ENCODE measurements at places on chromosomes 12 and 14.

GRCh38 chr12:104738331-104738730, 219.8 kb downstream of the SLC41A2 start:
- no peak for DNase-seq

GRCh38 chr12:113769305-113769704, 196.8 kb downstream of the RBM19 start:
- DNase-seq, result no peak

DNA sequence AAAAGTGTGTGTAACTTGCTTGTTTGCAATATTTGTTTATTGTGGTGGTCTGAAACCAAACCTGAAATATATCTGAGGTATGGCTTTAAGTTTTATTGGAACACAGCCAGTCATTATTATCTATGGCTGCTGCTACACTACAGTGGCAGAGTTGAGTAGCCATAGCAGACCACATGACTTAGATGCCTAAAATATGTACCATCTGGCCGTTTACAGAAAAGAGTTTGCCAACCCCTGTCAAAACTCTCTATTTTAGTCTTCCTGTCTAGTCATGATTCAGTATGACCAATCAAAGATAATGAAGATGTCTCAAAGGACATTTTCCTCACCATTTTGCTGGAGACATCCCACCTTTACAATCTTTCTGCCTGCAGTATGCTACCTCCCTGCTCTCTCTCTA, 242.3 kb downstream of the ANO6 start:
- no peak for DNase-seq

DNA sequence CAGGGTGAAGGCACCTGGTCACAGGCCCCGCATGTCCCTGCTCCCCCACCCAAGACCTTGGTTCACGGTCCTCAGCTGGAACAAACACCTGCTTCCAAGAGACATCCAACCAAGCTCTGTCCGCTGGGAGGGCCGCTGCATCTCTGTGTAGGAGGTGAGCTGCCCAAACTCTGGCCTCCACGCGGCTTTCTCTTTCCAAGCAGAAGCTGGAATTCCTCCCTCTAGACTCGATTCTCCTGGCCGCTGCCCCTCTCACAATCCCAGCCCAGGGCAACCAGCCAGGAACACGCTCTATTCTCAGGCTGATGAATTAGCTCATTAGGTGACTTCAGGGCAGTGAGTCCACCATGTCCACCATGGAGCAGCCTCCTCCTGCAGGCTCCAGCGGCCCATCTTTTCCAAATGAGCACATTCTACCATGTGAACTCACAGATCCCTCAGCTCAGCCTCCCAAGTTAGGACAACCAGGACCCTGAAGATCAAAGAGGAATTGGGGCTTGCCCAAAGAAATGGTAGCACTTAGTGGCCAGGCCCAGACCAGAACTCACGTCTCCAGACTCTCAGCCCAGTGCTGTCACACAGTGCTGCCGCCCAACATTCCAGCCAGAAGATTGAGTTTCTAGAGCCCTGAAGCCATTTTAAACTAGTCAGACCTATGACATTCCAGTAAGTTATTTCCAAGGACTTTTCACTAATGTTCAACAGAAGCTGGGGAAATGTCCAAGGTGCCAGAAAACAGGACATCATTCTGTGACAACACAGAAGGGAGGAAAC, 146.6 kb downstream of the ANO2 start:
- no peak for DNase-seq

GRCh38 chr12:52151837-52152783, 39.7 kb downstream of the KRT80 start:
- no peak for DNase-seq

GRCh38 chr14:99393059-99393655, 87.5 kb downstream of the SETD3 start:
- DNase-seq, result no peak

- DNase-seq, result no peak
Observed at GRCh38 chr12:80925237-80925636, 12.5 kb downstream of the LIN7A start.

- DNase-seq, result no peak
Observed at GRCh38 chr12:2112401-2112800, 59.6 kb downstream of the CACNA1C start.

DNA sequence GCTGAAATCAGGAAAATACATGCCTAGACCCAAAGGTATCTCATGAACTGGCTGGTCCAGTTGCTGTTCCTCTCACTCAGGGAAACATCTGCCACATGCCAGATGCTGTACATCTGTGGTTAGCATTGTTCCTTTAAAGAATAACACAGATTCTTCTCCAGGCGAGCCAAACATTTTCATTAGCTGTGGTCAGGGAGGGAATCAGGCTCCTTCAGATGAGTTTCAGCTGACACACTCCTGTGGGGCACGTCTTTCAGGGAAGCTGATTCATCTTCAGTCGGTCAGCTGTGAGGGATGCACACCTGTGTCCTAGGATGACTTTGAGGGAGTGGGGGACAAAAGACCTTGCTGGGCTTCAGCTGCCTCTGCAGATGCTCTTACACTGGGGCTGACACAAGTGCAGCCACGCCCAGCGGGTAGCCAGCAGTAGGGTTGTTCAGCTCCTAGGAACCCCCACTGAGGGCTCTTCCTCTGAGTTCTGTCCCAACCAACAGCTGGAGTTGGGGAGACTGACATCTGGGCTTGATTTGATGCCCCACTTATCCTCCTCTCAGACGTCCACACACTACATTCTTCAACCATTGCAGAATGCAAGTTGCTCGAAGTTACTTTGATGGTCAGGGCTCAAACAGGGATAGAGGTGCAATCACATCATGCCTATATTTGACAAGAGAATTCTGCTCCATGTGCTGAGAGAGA, 155.0 kb downstream of the NUAK1 start:
- no peak for DNase-seq

GRCh38 chr12:30546121-30546520, 149.5 kb downstream of the IPO8 start:
- DNase-seq, result no peak

DNA sequence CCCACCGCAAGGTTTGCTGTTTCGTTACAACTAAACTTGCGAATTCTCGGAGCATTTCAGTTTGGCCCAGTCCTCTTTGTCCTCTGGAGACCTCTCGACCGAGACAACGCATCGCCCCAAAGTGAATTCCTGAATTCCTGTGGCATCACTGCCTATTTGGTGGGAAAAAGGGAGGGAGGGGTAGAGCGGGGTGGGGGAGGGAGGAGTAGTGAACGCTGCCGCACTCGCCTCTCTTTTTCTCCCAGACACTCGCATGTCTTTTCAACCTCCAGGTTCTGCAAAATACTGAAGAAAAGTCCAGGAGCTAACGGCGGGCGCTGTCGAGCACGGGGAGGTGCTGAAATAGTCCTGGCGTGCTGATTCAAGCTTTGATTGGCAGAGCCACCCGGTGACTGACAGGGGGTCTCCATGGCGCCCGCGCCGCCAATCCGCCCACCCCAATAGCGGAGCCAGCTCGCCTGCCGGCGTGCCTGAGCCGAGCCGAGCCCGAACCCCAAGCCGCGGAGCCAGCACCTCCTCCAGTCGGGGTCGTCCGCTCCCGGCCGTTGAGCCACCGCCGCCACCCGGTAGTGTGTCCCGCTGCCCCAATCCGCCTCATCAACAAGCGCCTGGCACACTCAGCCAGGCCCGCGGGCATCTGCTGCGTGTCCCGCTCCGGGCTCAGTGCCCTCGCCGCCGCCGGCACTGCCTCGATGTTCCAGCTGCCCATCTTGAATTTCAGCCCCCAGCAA, at the start of gene SIX6:
SIX6 (plus strand) TSS at position 440 of the 731 bp plus-strand sequence; CDS start at position 693, 253 bp downstream.
- DNase-seq, result no peak

- no peak for DNase-seq
Observed at GRCh38 chr14:61609884-61610283, 85.4 kb upstream of the HIF1A start.

GRCh38 chr14:69699748-69700303, 67.1 kb upstream of the SRSF5 start:
- DNase-seq, result no peak

DNA sequence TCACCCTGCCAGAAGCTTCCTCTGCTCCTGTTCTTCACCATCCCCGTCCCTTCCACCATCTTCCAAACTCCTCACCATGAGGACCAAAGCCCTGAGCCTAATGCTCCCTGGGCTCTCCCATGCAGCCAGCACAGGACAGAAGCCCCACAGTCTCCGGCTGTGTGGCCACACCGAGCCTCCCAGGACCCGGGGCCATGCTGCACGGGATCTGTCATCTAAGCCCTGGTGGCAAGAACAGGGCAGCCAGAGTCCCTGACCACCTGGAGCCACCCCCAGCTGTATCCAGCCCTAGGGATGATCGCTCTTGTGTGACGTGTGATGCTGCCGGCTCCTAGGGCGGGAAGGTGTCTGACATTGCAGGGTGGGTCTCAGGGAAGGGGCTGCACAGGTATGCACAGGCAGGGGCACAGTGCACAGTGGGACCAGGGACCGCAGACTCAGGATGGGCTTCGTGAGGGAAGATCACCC, 8.1 kb downstream of the TMEM179 start:
- no peak for DNase-seq

DNA sequence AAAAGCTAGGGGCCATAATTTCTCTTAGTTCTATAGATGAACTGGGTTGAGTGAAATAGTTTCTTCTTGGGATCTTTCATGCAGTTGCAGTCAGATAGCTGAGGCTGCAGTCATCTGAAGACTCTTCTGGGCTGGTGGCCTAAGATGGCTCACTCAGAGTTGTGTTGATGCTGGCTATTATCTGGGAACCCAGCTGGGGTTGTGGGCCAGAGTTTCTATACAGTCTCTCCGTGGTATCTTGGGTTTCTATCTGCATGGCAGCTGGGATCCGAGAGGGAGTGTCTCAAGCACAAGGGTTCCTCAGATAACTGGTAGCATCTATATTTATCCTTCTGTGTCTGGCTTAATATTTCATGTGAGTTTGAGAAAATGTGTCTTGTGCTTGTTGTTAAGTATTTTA, 21.1 kb downstream of the AVPR1A start:
- no peak for DNase-seq

DNA sequence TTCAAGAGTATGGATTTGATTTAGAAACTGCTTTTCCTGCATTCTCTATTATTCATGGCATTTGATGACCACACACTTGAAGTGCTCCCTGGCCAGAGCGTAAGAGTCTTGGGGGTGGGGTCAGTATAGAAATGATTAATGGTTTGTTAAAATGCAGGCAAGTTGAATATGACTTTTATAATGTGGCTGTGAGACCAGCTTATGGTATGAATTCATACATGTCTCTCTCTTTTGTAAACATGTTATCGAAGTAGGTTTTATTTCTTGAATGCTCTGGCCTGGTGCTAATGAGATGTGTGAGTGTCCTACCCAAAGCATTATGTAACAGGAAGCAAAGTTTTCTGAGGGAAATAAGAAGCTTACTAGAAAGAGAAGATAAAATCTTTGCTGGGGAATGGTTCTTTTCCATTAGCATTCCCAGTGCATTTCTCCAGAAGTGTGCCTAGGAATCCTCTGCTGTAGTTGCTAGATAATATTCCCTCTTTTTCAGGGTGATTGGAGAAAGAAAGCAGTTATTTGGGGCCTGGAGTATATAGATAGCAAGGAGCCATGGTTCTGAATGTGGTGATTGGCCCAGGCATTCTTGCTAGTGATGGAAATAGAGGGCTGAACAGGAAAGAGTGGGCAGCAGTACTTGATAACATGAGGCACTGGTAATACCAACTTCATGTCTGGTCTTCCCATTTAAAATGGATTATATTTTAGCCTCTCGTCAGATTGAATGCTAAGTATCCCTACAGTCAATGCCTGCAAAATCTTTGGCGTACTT, 289.7 kb downstream of the RAD51B start:
- no peak for DNase-seq
